ENCODE measurements at places on chromosomes 5 and 9.

GRCh38 chr5:34604119-34604675, 51.9 kb upstream of the RAI14 start:
- DNase-seq: no peak

- no peak for DNase-seq
Measured at GRCh38 chr5:159182691-159183090, 26.7 kb downstream of the RNF145 start.

- no peak for DNase-seq
Measured at GRCh38 chr5:20536813-20537212, 548.8 kb upstream of the CDH18 start.

DNA sequence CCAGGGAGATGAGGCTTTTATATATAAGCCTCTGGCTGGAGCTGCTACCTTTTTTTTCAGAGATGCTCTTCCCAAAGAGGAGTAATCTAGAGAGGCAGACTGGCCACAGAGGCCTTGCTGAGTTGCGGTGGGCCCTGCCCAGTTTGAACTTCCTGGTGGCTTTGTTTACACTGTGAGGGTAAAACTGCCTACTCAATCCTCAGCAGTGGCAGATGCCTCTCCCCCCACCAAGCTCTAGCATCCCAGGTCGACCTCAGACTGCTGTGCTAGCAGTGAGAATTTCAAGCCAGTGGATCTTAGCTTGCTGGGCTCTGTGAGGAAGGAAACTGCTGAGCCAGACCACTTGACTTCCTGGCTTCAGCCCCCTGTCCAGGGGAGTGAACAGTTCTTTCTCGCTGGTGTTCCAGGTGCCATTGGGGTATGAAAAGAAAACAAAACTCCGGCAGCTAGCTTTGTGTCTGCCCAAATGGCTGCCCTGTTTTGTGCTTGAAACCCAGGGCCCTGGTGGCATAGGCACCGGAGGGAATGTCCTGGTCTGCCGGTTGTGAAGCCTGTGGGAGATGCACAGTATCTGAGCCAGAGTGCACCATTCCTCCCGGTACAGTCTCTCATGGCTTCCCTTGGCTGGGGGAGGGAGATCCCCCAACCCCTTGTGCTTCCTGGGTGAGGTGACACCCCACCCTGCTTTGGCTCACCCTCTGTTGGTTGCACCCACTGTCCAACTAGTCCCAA, 219.5 kb upstream of the IZUMO3 start:
- no peak for DNase-seq

DNA sequence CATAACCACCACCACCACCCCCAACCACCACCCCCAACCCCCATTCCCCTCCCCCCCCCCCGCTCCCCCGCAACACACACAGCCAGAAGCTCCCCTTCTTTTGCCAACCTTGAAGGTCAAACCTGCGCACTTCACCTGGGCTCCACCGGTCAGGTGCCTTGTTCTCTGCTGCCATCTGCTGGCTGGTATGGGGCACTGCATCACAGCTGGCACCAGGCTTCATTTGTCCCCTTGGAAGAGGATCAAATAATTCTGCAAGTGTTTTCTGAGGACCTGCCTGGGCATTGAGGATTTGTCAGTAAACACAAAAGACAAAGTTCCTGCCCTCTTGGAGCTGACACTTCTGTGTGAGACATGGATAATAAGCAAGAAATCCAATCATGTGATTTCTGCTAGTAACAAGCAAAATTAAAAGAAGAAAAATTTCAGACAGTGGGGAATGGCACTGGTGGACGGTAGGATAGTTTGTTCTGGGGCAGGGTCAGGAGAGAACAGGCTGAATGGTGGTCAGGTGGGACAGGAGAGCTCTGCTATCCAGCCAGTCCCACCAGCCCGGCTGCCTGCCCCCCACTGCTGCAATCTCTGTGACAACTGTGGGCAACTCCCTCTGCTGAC, 55.6 kb upstream of the LMX1B start:
- DNase-seq: peak; percentile 23

GRCh38 chr9:89890326-89890980, 285.6 kb downstream of the GADD45G start:
- no peak for DNase-seq

GRCh38 chr5:33817301-33817700, 74.5 kb downstream of the ADAMTS12 start:
- no peak for DNase-seq

DNA sequence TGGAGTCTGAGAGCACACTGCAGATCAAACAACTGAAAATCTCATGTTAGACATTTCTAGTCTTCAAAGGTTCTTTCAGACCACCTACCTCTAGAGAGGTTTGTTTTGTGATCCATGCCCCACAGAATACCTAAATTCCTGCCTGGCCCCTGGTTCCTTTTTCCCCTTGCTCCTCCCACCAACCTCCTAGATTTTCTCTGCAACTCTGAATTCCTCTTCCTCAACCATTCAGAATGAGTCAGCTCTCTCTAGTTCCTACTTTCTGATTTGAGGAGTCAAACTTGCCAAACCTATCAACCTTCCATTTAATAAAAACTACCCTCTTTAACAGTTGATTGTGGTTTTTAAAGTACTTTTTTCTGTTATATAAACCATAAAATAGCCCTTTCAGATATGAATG, 83.2 kb upstream of the ZNF462 start:
- no peak for DNase-seq

GRCh38 chr9:98822661-98823060, 15.2 kb downstream of the GALNT12 start:
- no peak for DNase-seq

DNA sequence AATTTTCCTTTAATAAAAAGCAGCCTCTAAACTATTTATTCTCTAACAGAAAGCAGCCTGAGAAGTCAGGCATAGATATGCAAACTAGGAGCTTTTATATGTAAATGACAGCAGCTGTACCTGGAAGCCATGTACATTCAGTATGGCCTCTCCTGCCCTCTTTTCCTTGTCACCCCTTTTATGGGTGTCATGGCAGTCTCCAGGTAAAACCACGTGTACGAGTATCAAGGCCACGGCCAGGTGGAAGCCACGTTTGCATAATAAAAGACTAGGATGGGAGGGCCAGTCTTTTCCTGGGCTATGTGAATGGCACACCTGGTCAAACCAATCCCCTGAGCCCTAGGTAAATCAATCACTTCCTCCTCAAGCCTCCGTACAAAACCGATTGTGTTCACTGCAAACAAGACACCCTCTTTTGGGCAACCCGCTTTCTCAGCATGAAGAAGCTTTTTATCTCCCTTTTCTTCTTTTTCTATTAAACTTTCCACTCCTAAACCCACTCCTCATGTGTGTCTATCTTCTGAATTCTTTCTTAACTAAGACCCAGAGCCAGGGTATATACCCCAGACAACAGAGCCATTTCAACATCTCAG, 419.5 kb upstream of the CTNND2 start:
- no peak for DNase-seq

DNA sequence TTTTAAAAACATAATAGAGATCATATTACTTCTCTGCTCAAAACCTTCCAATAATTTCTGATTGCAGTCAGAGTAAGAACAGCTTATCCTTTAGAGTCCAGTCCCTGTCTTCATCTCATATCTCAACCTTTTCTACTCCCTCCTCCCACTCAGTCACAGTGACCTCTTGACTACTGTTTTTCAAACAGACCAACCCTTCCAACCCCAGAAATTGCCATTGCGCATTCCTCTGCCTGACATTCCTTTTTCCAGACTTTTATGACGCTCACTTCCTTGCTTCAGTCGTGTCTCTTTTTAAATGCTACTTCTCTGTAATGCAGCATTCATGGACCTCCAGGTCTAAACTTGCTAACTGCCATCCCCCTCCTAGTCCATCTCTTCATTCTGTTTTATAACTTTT, 800.5 kb downstream of the BRINP1 start:
- no peak for DNase-seq

DNA sequence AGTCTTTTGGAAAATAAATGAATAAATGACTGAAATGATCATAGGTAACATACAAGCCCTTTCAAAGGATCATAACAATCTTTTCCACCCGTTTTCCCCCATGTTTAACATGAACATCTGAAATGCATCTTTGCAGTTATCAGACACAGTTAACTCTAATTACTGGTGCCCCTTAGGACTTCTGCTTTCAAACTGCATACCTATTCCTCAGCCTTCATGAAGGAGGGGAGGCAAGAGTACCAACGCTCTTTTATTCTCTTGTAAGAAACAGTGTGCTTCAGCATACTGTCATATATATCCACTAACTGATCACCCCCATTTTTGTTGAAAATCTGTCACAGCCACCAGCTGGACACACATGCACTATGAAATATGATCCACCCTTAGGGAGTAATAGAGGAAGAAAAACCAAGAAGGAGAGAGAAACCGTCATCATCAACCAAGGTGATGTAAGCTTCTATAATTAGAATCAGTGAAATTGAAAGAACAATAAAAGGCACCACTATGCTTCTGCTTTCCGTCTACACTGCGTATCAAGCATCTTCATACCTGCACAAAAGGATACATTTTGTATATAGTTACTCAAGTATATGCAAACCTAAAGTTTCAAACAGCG, 98.7 kb downstream of the RAPGEF6 start:
- DNase-seq: no peak

GRCh38 chr5:107072967-107073366, 597.8 kb downstream of the EFNA5 start:
- DNase-seq: no peak

DNA sequence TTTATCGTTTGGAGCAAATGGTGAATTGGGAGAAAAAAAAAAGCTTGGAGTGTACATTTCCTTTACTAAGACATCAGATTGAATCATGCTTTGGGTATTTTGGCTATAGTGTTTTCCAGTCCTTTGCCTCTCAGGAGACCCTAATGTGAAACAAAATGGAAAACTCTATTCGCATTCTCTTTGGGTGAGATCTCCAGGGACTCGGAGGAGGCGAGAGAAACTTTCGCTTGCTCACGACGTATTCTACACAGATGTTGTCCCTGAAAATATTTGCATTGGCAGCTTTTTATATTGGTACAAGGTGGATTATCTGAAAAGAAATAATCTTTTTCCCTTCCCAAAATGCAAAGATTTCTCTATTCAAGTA, 1240.1 kb upstream of the WWC1 start:
- DNase-seq: no peak

- DNase-seq: no peak
Measured at GRCh38 chr5:92207151-92207550, 824.0 kb upstream of the ARRDC3 start.

GRCh38 chr5:93378073-93378472, 202.9 kb downstream of the NR2F1-AS1 start:
- no peak for DNase-seq

GRCh38 chr5:135497971-135498636, 37.7 kb downstream of the NEUROG1 start:
- peak; percentile 35 for DNase-seq

DNA sequence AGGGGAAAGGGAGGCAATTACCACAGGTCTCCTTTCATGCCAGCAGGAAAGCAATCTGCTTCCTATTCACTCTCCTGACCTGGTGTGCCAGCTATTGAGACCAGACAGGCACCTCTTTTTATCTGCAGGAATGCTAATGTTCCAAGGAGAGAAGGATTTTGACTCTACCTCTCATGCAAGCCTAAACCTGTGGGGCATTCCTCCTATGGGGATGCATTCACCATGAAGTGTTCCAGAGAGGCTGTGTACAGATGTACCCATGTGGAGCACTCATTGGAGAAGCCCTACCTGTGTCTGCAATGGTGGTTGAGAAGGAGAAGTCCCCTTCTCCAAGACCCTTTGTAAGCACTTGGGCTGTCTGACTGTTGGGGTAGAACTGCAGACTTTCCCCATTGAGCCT, 45.4 kb upstream of the EDIL3 start:
- no peak for DNase-seq

DNA sequence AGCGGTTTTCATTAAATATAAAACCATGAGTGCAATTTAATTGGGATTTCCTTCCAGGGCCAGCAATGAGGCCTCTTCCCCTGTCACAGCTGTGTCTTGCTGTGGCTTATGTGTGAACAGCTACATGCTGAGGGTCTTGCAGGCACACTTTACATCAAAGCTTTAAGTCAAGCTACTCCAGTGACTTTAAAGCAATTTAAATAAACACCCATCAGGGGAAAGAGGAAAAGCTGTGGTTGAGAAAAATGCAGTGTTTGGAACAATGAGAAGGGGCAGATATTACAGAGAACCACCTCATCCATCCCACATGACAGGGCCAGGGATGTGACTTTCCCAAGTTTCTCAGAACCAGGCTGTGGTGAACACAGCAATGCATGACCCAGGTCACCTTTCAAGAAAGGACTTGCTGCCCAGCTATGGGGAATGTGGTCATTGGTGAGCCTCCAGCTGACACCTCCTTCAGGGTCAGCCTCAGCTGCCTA, 115.9 kb upstream of the LPAR1 start:
- DNase-seq: no peak

Measured in NCI-H446 (cell line).